Activated naive CD4-positive, alpha-beta T cell treated with anti-CD3 and anti-CD28 coated beads, Interleukin-2, amount 50 U/mL, for 72 hours (primary cell): ENCODE measurements at places on chromosomes 2 and 18. TPM values are rescaled to one million over a fixed set of nuclear protein-coding genes. Genes with fewer than 3 reads are reported as not detected.

Gene PRSS56
- not detected for total RNA-seq

GRCh38 chr2:157218911-157219310, 38.6 kb upstream of the GALNT5 start:
- no peak for DNase-seq

DNA sequence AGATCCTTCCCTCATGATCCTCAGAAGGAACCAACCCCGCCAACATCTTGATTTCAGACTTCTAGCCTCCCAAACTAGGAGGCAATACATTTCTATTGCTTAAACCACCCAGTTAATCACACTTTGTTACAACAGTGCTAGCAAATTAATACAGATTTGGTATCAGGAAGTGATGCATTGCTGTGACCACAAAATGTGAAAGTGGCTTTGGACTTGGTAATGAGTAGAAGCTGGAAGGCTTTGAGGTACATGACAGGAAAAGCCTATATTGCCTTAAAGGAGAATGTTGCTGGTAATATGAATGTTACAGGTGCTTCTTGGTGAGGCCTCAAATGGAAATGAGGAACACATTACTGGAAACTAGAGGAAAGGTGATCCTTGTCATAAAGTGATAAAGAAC, 260.3 kb downstream of the SATB2 start:
- DNase-seq: no peak

- no peak for DNase-seq
Observed at GRCh38 chr2:168671932-168672331, 130.5 kb upstream of the NOSTRIN start.

GRCh38 chr2:239275044-239275685, 125.7 kb downstream of the HDAC4 start:
- peak; percentile 89 for DNase-seq
